ENCODE measurements at places on chromosomes 2 and 18.

- DNase-seq = no peak
Measured at GRCh38 chr2:123040506-123040905, 984.6 kb upstream of the CNTNAP5 start.

DNA sequence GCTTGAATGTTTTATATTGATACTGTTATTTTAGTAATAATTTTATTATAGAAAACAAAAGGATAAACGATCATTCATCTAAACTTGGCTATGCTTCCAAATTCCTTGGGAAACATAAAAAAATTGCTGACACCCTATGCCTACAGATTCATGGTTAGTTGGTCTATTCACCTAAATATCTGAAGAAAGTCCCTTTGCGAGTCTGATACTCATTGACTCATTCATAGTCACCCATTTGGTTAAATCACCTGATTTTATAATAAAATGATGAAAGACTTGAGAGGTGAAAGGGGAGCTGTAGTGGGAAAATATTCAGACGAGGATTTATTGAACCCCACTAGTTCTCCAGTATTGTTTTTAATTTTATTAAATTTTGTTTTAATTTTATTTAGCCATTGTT, 112.0 kb downstream of the PTPN4 start:
- no peak for DNase-seq

DNA sequence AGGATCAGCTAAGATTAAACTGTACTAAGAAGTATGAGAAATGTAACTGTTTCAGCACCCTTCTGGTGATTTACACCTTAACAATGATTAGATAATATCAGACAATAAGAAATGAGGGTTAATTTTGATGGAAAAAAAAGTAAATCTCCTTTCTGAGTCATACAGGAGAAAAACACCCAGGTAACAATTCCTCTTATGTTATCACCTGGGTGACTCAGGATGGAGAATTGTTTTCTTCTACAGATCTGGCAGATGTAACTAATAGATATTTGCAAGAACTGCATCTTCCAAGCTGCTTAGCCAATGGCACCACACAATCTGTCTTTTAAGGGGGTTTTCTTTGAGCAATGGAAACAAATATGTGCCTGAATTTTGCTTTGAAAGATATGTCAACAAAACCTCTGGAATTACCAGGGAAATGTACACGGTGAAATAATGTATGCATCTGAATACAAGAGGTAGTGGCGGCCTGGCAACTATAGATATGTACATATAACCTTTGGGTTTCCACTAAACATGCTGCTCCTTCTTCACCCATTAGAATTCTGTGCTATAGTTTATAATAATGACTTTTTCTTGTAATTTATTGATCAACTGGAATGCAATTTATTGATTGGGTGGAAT, 407.9 kb downstream of the CPS1 start:
- no peak for DNase-seq

GRCh38 chr2:6474161-6475140, 391.3 kb downstream of the CMPK2 start:
- DNase-seq = no peak

DNA sequence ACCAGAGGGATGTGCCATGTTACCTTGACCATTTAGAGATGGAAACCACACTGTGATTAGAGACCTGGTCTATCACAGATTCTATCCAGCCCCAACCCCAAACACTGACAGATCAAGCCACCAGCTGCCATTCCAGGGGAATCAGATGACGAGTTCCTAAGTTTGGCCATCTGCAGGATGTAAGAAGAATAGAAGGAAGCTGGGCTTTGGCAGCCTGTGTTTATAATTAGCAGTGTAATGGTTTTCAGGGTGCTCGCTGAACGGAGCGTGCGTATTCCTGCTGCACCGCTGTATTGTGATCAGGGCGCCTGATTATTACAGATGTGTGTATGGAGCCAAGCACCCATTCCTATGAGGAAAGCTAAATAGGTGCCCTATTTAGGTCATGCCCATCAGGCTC, 138.1 kb downstream of the LRRC30 start:
- no peak for DNase-seq

- DNase-seq = no peak
Measured at GRCh38 chr2:207157162-207157481, 8.6 kb downstream of the KLF7 start.

DNA sequence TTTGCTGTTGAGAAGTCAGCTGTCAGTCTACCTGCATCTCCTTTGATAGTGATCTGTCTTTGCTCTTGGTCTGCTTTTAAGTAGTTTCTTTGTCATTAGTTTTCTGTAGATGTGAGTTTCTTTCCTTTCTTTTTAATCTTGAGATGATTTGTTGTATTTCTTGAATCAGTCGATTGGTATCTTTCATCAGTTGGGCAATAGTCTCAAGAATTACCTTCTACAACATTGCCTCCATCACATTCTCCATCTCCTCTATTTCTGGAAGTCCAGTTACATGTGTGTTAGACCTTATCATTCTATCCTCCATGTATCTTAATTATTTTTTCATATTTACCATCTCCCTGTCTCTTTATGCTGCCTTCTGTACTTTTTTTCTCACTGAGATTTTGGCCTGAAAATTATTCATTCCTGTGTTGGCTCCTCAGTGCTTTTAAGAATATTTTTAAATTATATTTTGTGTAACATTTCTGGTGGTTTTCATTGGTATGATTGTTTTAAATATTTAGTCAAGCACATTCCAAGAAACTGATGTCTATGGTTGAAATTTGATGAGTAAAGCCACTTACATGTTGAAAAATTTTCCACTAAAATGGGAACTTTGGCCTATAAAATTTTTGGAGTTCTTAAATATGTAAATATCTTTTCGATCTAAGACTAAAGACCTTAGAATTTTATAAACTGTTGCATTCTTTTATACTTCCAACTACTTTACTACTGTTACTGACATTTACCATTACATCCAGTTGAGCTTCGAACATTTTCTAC, 239.5 kb upstream of the MGAT5 start:
- no peak for DNase-seq

DNA sequence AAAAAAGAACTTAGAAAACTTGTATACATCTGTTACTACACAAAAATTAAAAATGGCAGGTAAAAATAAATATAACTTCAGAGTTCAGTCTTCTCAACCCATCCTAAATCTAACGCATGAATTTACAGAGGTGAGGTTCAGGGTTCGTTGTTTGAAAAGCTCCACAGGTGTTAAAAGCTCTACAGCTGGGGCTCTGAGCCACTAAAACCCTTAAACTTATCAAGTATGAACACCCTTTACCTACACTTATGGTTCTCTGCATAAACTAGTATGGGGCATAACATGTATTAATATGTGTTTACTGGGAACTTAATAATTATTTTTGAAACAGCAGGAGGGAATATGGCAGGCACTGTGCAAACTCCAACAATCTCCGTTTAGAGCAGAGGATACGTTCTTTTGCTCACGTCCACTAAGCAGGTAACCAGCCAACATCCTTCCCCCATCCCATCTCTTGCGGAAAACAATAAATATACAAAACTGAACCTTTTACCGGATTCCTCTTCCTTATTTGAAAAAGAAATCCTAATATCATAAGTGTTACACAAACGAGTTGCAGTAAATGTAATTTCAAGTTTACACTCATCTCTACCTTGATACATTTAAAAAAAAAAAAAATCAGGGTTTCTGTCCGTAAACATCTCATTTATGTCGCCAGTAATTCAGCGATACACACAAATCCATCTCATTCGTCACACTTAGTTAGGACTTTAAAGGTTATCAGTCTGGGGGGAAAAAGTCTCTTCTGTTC, 1.3 kb downstream of the PIAS2 start:
- no peak for DNase-seq

GRCh38 chr2:217650229-217650628, 352.6 kb downstream of the TNS1 start:
- no peak for DNase-seq
